ENCODE measurements at places on chromosomes 5 and 9.

DNA sequence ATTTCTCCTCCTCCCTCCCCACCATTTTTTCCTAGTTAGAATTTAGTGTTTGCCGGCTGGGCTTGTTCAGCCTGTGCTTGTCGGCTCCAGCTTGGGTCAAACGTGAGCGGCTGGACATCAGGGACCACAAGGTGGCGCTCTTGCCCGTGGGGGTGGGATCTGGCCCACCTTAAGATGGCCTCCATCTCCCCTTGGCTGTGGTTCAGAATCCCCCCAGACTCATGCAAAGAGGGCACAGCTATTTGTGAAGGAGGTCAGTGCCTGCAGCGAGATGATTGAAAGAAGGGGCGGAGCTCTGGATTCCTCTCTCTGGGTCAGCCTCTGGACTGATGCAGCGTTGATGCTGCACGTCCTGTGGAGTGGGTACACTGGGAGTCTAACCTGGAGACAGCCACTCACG lies 283.3 kb upstream of the TUT7 start:
- DNase-seq: no peak

- no peak for DNase-seq
Measured at GRCh38 chr9:137277329-137278041, at the start of gene TOR4A. TOR4A (plus strand) TSS chr9:137277726; CDS start chr9:137278690, 964 bp downstream.

- DNase-seq: no peak
Measured at GRCh38 chr5:171762021-171762608, 23.5 kb upstream of the SMIM23 start.

- no peak for DNase-seq
Measured at GRCh38 chr5:174323878-174324281, 278.4 kb downstream of the NSG2 start.

- no peak for DNase-seq
Measured at GRCh38 chr5:134018154-134018985, 13.6 kb upstream of the VDAC1 start.

DNA sequence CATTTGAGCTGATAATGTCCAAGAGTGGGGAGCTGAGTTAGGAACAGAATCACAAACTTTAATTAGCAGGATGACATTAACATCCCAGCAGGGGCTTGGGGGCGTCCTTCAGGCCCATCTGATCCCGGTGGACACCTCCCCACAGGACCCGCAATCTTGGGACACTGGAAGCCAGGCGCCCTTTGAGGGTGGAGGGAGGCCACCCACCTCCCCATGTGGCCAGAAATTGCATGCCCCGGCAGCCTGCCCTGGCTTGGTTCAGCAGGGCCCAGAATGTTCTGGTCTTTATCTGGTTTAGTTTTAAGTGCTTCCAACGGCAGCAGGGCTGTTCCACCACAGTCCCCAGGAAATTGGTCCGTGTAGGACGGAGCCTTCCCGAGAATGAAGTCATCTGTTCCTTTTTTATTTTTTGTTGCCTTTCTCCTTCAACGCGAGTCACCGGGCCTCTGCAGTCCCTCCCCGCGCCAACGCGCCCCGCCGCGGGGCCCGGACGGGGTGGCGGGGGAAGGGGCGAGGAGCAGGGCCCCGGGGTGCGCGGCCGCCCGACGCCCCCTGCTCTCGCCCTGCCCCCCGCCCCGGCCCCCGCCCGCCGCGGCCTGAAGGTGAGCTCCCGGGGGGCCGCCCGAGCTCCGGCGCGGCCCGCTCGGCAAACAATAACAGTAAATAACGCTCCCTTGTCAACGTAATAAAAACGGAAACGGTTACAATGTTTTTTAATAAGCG lies 207.9 kb downstream of the C9orf50 start:
- DNase-seq: peak; percentile 22

DNA sequence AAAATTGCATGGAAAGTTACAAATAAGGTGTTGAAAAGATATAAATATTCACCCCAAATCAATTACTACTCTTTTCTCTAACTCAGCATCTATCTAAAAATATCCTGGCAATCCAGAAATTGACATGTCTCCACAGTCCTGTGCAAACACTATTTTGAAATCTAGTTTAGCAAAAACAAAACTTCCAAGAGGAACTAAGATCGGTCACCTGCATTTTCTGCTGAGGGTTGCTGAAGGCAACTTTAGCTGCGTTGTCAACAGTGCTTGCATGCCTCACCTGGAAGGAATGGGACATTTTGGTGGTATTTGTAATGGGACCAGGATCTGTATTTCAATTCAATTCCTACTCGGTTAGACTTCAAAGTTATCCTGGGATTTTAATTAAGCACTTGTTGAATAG lies 398.3 kb downstream of the NTRK2 start:
- DNase-seq: no peak

GRCh38 chr5:103397739-103398581 lies 139.4 kb downstream of the MACIR start:
- no peak for DNase-seq

DNA sequence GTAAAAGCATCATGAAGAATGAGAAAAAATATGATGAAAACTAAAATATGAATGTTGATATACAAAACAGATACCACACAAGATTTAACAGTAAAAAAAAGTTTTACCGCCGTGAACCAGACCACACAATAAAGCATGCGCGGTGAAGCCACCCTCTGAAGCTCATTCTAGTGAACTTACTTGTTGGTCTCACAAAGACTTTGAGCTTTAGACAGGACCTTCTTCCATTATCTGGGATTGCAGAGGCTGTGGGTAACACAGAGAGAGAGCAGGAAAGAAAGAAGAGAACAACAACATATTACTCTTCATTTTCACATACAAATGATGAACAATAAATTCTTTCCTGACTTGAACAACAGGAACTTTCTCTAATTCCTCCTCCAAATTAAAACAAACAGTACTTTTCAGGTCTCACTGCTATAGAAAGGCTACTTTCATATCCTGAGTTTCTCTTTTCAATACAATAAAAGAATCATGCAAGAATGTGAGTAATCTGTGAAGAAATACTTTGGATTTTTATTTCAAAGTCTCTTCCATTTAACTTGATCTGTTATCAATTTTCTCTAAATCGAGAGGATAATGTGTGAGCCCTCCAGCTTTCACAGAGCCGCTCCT lies 283.1 kb downstream of the EFNA5 start:
- DNase-seq: no peak

DNA sequence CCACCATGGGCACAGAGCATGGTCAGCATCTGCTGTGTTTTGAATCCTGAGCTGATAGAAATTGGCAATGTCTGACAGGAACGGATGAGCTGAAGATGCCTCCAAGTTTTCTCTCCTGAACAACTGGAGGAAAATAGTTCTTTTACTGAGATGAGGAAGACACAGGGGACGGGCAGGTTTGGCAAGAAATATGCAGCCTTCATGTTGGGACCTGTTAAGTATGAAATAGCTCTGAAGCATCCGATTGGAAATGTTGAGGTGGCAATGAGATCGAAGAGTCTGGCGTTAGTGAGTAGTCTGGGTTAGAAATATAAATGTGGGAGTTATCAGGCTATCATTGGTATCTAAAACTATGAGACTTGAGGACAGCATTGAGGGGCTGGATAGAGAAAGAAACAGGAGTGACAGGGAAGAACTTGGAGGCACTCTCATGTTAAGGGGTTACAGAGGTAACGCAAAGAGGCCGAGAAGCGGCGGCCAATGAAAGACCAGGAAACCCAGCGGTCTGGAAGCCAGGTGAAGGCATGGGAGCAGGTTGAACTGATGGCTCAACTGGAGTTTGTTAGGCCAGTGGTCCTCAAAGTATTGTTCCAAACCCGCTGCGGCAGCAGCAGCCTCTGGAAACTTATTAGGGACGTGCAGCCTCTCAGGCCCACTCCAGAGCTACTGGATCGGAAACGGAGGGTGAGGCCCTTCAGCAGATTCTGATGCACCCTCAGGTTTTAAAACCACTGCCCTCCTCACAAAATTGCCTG lies 1.0 kb upstream of the MAMDC2 start:
- no peak for DNase-seq

DNA sequence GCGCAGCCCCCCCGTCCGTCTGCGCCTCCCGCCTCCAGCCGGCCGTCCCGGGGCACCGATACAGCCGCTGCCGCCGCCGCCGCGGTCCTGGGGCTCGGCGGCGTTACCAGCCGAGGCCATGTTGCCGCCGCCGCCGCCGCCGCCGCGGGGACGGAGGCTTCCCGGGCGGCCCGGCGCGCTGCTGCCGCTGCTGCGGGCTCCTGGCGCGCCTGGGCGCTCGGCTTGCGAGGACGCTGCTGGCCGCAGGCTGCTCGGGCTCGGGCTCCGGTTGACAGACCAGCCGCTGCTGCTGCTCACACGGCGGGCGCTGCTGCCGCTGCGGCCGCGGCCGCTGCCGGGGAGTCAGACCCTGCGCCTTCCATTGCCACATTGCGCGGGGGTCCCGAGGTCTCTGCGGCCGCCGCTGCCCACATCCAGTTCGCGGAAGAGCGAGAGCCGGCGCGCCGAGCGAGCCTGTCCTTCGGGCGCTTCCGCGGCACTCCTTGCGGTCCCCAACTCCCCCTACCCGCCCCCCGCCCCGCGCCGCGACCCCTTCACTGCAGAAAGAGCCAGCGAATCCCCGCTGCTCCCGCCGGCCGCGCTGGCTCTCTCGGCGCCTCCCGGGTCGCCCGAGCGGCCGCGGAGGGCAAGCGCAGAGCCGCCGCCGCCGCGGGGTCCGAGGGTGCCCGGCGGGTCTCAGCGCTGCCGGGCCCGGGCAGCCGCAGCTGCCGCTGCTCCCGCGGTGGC lies 8.4 kb downstream of the PTCH1 start:
- no peak for DNase-seq

DNA sequence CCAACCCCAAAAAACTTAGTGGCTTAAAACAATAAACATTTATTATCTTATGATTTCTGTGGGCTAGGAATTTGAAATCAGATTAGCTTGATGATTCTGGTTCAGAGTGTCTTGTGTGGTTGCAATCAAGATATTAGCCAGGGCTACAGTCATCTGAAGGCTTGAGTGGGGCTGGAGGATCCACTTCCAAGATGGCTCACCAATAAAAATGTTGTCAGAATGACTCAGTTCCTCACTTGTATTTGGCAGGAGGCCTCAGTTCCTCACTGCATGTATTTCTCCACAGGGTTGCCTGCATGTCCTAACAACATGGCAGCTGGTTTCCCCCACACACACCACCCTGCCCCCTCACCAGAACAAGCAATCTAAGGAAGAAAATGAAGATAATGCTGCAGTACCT lies 98.2 kb upstream of the NIPBL start:
- DNase-seq: no peak

DNA sequence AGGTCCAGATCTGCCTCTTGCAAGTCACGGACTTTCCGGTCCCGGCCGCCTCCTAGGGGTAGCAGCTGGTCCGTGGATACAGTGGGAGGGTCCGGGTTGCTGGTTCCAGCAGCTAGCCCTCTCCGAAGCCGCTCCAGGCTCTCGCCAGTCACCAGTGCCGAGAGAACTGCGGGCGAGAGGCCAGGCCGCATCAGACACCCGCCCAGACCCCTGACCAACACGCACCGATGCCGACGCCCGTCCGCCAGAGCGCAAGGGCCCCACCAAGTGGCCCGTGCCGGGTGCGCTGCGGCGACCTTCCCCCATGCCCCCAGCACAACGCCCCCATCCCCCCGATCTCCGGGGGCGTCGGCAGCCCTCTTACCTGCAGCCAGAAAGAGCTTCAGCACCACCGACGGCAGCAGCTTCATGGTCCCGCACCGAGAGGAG lies 470 bp downstream of the HBEGF start:
- no peak for DNase-seq

DNA sequence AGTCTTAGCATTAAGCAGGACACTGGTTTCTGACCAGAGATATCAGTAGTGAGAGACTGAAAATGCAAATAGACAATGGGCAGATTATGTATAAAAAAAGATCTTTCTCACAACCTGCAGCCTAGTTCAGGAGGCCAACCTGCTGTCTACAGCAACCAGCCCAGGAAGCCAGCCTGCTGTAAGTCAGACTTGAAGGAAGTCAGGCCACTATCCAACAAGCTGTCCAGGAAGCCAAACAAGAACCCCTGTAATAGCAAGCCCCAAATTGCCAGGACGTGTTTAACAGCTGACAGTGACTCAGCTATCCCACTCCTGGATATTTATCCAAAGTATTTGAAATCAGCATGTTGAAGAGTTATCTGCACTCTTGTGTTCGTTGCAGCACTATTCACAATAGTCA lies 121.8 kb upstream of the SPIN1 start:
- no peak for DNase-seq

- DNase-seq: peak; percentile 10
Measured at GRCh38 chr9:7234144-7234543, 476.4 kb downstream of the KDM4C start.

DNA sequence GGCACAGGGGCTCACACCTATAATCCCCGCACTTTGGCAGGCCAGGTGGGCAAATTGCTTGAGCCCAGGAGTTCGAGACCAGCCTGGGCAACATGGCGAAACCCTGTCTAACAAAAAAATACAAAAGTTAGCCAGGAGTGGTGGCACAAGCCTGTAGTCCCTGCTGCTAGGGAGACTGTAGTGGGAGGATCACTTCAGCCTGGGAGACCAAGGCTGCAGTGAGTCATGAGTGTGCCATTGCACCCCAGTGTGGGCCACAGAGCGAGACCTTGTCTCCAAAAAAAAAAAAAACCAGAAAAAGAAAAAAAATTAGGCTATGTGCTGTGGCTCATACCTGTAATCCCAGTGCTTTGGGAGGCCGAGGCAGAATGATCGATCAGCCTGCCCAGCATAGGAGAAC lies 58.5 kb upstream of the EIF4EBP3 start:
- DNase-seq: no peak

DNA sequence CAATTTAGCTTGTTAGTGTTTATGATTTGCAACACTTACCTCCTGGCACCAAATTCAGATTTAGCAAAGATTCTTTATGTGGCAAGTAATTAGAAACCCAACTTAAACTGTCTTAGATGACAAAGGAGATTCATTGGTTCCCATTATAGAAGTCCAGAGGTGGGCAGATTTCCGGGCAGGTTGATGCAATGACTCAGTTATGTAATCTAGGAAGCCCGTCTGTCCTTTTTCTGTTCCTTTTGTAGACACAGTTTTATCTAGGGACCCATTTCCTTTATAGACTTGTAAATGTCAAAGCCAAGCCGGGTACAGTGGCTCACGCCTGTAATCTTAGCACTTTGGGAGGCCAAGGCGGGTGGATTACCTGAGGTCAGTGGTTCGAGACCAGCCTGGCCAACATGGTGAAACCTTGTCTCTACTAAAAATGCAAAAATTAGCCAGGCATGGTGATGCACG lies 20.3 kb upstream of the ANKRD33B start:
- no peak for DNase-seq

- DNase-seq: no peak
Measured at GRCh38 chr9:128247226-128247803, 28.5 kb downstream of the GOLGA2 start.

GRCh38 chr5:29697785-29698414 lies 1495.6 kb upstream of the CDH6 start:
- DNase-seq: no peak
